Ureter (tissue), 1 donor: ENCODE measurements at places on chromosomes 5 and 9. TPM values are rescaled to one million over a fixed set of nuclear protein-coding genes. Genes with fewer than 3 reads are reported as not detected.

The JMY gene
- total RNA-seq: 16.0 TPM

The C9 gene
- total RNA-seq: not detected

The SLC28A3 gene
- total RNA-seq: 4.9 TPM

The IFNA13 gene
- total RNA-seq: not detected

The RGS7BP gene
- 7.5 TPM for total RNA-seq

The GMCL2 gene
- total RNA-seq: not detected

The FGF10 gene
- 12.8 TPM for total RNA-seq

The EXD3 gene
- 43.0 TPM for total RNA-seq

The PCDHB7 gene
- 2.4 TPM for total RNA-seq
